ENCODE measurements at places on chromosomes 6 and 20.

- no peak for DNase-seq
Observed at GRCh38 chr6:162943369-162943768, 215.6 kb downstream of the PACRG start.

- DNase-seq = no peak
Observed at GRCh38 chr6:41572613-41573012, 26.4 kb downstream of the FOXP4 start.

GRCh38 chr20:46343348-46343974 is 35.2 kb upstream of the CDH22 start:
- DNase-seq = no peak

DNA sequence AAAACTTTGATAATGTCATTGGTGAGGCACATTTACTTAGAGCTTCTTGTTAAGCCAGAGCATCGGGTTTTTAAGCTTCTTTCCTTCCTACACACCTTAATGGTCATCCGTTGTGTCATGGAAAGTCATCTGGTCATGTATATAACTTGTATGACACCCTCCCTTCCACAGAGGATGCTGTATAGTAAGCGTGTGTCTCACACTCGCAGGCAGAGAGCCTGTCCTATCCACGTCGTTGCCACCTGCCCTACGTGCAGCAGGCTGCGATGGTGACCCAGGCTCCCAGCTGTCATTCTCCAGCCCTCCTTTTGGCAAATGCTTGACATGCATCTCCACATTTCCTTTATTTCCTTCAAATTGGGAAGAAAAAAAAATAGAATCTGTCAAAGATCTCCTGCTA is 85.6 kb downstream of the MYB start:
- no peak for DNase-seq

DNA sequence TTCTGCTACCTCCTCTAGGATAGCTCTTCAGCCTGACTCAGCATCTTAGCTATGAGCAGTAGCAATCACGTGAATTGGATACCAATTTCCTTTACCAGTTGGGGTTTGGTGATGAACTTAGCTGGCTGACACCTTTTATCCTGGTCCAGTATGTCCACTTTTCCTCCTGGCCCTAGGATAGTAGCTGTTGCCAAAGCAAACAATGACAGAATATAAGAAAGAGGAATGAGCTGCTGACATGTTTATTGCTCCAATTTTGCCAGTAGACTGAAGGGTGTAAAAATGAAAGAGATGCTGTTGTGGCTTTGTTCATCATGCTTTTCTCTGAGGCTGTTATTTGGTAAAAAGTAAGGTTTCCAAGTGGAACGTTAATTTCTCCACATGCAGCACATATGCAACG is 168.3 kb upstream of the JAG1 start:
- no peak for DNase-seq

GRCh38 chr6:108195209-108195608 is 29.4 kb downstream of the NR2E1 start:
- DNase-seq = no peak

DNA sequence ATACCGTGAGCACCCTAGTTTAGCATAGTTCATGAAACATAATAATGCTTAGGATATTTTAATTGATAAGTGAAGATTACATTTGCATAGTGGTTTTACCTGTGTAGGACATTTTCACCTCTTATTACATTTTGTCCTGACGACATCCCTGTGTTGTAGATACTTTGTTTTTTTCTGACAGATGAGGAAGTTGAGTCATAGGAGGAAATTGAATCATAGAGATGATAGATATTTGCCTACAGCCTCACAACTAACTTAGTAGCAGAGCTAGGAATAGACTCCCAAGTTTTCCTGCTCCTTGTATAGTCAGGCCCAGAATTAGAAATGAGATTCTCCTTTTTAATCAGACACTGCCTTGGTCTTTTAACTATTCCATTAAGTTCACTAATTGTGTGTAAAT is 100.5 kb upstream of the SUPT3H start:
- no peak for DNase-seq

DNA sequence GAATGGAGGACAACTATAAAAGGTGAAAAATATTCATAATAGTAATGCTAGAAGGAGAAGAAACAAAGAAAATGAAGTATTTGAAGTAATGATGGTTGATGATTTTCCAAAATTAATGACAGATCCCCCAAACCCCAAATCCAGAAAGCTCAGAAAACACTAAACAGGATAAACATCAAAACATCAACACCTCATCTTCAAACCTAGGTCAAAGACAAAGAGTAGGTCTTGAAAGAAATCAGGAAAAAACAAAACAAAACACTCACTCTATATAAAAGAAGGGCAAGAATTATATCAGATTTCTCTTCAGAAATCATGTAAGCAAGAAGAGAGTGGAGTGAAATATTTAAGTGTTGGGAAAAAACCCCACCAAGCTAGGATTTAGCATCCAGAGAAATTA is 38.7 kb downstream of the RANBP9 start:
- DNase-seq = no peak

DNA sequence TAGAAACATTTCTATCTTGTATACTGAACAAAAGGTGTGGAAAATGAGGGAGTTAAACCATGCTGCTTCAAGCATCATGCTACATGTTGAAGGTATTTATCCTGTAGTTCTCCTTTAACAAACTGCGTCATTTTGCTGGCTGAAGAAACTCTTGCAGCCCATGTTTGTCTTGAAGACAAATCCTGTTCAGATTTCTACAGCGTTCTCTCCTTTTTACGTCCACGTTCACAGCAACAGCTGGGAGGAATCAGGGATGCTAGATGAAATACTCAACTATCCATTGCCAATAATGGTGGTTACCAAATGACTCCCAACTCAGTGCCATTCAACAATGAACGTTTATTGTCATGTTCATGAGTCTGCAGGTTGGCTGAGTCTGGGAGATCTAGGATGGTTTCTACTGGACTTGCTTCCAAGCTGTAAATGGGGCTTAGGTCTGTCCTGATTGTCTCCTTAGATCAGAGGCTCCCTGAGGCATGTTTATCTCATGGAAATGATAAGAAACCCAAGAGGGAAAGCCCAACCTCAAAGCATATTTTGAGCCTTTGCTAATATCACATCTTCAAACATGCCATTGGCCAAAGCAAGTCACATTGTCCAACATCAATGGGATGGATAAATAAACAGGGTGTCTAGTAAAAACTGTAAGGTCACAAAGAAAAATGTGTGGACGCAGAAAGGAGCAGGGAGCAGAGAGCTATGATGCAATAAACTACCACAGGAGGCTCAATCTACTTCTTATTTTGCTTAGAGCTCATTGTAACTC is 2.7 kb upstream of the PLCB1 start:
- no peak for DNase-seq

DNA sequence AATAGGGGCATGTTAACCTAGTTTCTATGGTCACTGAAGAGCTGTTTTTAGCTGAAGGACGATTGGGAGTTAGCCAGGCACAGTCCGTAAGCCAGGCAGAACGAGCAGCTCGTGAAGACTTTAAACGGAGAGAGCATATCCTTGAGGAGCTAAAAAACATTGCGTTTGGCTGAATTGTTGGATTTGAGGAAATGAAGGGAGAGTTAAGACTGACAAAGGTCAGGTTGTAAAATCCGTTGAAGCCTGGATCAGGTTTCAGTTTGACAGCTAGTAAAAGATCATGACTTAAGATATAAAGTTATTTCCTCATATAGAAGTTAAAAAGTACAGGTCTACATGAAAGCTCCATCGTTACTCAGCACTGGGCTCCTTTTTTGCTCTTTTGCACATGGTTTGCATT is 2.8 kb downstream of the DBNDD2 start:
- no peak for DNase-seq

DNA sequence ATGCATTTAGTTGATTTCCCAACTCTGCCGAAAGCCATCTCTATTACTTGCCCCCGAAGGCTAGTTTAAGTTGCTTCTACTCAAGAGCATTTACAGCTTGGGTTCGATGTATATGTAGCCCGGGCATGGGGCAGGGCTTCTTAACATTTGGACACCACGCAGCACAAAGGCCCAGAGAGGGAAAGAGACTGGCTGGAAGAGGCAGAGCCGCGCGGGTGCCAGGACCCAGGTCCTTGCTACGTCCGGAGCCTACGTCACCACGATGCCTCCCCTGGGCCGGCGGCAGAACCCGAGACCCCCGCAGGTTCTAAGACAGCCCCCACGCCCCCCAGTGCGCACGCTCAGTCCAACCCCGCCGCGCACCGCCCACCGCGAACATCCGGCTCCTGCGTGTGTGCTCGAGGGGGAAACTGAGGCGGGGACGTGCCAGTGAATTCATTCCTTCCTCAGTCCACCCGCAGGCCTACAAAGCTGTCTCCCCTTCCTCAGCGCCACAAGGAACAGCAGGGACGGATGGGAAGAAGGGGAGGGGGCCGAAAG is 367 bp upstream of the PCIF1 start:
- no peak for DNase-seq

DNA sequence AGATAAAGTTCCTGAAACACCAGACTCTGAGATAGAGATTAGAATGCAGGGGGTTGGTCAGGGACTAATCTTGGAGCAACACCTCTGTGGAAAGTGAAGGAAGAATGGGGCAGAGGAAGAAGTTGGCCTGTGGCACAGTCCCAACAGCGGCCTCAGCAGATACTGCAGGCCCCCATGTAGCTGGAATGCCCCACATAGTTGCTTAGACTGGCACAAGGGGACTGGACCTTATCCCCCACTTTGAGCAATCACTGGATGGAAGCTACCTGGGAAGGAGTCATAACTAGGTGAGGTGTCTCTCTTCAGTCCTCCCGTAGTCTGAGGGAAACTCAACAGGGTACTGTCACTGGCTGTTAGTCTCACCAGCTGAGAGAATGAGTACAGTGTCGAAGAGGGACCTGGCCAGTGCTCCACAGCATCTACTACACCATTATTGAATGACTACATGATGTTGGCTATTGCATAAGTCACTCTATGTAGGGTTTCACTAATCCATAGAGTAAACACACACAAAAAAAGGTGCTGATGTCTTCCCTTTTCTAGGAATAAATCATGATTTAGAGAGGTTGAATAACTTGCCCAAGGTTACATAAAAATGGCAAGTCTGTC is 47.5 kb downstream of the ADGRG6 start:
- DNase-seq = no peak

GRCh38 chr20:38617011-38617829 is 15.6 kb downstream of the ARHGAP40 start:
- DNase-seq = no peak

- no peak for DNase-seq
Observed at GRCh38 chr20:9068233-9068801, 570 bp upstream of the PLCB4 start.

GRCh38 chr6:31727717-31728671 is 1.1 kb downstream of the DDAH2 start:
- no peak for DNase-seq

All from activated T-cell treated with anti-CD3 and anti-CD28 coated beads for 4 hours (primary cell).